ENCODE measurements at places on chromosomes 6 and 20. TPM values are rescaled to one million over a fixed set of nuclear protein-coding genes. Genes with fewer than 3 reads are reported as not detected.

The JPH2 gene
- total RNA-seq: 4.6 TPM

The HSPA12B gene
- 36.9 TPM for total RNA-seq

The SMPDL3A gene
- 17.9 TPM for total RNA-seq

The FAM209A gene
- total RNA-seq: 0.71 TPM

The ECT2L gene
- 3.9 TPM for total RNA-seq

The SLC22A7 gene
- not detected for total RNA-seq

The CALHM5 gene
- total RNA-seq: 1.9 TPM

The GMPR gene
- 22.5 TPM for total RNA-seq

The CST1 gene
- not detected for total RNA-seq

- no peak for DNase-seq
Measured at GRCh38 chr20:4896119-4896702, 105.1 kb downstream of the SLC23A2 start.

DNA sequence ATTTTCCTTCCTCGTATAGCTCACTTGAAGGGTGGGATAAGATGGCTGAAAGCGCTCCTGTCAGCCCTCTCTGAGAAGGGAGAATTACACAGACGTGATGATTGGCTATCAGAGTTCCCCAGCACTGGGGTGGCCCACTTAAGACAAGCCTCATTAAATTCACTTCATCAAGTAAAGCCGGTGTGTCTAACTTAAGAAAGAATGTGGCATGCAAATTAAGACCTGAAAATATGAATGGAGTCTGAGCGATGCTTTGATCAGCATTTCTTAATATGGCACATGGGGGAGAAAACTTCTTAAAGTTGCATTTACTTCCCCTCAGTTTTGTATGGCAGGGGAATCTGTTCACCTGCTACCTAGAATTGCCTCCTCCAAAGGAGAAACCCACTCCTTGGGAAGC is 369.3 kb downstream of the FARS2 start:
- DNase-seq: no peak

DNA sequence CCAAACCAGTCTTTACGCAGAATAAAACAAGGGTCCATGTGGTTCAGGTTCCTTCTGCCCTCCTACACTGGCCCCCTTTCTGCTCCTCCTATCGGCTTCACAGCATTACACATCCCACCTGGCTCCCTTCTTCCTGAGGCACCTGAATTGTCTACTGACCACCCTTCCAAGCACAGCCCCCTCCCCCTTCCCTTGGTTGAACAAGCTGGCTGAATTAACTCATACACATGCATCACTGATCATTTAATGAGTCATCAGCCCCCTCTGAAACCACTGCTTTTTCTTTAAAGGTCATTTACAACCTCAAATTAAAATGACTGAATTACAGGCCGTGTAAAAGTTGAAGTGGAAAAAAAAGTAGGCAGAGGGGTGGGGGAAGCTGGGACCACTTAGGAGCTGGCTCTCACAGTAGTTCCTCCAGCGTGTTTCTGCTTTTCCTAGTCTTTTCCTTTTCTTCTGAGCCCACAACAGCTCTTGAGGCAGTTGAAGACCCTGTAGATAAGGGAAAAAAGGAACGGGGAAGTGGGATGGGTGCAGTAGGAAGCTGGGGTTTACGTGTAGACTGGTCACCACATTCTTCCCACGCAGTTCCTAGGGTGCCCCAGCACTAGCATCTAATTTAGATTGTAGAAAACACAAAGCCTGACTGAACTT is 67.6 kb downstream of the FYN start:
- DNase-seq: no peak

DNA sequence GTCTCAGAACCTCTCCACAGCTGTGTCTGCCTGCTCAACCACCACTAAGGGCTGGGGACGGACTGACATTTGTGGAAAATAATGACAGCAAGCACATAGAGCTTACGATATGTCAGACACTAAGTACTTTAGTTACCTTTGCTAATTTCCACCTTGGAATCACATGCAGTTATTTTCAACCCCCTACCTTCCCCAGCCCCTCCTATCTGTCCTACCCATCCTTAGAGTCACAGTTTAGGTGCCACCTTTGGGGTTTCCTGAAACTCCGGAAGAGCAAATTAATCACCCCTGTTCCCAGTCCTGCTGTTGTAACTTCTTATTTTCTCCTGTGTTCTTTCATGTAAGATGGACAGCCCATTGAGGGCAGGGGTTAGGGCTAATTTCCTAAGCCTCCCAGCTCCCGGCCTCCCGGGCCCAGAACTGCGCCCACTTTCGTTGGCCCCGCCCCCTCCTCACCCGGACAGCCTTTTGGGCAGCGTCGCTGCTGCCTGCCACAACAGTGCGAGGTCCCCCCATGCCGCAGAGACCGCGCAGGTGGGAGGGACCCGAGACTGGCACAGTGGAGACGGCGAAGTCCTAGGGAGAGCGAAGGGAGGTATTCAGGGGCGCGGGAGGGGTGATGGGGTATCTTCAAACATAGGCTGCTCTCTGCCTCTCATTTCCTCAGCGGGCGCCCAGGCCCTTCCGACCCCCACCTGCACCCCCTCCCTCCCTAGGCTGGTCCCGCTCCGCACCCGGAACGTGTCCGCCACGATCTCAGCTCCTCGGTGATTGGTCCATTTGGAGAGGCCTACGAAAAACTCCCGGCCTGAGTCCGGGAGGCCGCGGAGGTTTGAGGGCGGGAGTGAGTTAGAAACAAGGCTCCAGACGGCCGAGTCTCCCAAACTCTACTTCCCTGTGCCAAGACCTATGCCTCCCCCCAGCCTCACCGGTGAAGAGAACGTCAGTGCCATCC is 1.1 kb downstream of the DDAH2 start:
- no peak for DNase-seq

GRCh38 chr6:132785936-132786335 is 12.5 kb downstream of the SLC18B1 start:
- no peak for DNase-seq

- DNase-seq: no peak
Measured at GRCh38 chr6:36926708-36927513, 27.6 kb upstream of the PI16 start.

DNA sequence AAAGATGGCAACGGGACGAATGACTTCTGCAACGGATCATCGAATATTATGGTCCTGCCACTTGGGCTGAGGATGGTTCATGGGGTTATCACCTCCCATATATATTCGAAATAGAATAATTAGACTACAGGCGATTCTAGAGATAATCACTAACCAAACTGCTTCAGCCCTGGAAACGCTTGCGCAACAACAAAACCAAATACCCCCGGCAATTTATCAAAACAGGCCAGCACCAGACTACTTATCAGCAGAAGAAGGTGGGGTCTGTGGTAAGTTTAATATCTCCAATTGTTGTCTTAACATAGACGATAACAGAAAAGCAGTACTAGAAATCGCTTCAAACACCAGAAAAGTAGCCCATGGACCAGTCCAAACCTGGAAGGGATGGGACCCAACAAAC is 31.0 kb upstream of the ULBP3 start:
- DNase-seq: no peak

DNA sequence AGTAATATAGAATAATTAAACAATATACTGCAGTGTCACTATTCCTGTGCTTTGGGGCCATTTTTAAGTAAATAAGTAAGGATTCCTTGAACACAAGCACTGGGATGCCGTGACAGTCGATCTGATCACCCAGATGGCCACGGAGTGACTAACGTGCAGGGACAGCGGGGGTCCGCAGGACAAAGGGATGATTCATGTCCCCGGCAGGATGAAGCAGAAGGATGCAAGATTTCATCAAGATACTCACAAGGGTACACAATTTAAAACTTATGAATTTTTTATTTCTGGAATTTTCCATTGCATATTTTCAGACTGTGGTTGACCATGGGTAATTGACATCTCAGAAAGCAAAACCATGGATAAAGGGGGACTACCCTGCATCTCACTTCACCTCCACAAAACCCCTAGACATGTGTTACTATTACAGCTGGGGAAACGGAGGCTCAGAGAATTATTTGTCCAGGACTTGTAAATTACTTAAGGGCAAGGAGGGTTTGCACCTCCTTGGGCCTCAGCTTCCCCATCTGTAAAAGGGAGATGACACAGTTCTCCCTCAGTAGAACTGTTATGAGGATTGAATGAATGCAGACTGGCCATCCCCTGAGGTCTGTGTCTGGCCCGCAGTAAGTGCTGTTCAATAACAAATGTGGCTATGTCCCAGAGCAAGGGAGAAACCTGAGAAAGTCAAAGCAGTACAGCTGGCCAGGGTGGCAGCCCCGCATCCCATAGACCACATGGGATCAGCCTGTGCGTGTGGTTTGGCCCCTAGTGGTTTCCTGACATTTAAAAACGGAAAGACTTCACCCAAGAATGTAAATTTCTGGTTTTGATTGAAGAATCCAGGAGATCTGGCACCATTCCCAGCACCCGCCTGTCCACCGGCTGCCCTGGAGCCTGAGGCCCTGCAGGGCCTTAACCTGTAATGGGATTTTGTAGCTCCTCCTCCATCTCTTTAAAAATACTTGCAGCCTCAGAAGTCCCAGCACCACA is 235.5 kb downstream of the BMP7 start:
- no peak for DNase-seq

DNA sequence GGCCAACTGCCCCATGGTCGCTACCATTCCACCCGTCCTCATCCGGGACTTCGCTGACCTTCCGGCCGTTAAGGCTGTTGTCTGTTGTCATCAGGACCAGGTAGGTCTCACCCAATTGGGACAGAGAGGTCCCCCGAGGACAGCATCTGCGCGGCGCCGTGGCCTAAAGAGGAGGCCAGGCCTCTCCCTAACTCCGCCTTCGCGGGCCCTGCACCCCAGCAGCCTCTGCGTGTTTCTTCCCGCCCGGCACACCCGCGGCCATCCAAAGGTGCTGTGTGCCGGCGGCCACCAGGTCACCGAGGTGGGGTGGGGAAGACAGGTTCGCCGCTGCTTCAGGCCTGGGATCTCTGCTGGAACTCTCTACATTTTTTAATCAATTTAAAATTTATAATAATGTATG is 9.0 kb downstream of the OR2W1 start:
- no peak for DNase-seq

DNA sequence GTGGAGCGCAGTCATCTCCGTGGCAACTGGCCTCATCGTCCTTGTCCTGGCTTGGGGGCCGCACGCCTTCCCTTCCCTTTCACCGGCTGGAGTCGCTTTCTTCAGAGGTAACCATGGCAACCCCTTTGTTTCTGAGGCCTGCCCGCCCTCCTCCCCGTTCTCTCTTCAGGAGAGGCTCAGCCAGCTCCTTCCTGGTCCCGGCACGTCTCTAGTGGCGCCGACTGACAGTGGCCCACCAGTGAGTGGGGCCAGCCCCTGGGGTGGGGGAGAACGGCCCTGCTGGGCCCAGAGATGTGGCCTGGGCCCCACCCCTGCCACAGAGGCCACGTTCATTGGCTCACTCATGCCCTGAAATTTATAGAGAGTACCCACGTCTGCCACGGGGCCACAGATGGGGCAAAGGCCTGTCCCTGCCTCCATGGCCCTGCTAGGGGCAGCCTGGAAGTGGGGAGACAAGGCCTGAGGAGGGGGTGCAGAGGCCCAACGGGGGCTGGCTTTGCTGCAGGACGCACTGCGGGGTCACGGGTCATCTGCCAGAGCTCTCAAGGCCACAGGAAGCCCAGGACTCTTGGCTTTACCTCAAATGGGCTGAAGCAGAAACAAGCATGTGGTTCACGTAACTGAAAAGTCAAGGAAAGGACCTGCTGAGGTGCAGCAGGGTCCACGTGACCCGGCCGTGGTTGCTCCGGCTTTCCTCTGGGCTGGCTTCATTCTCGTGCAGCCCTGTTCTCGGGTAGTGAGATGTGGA is 1.4 kb upstream of the OSBPL2 start:
- DNase-seq: no peak

DNA sequence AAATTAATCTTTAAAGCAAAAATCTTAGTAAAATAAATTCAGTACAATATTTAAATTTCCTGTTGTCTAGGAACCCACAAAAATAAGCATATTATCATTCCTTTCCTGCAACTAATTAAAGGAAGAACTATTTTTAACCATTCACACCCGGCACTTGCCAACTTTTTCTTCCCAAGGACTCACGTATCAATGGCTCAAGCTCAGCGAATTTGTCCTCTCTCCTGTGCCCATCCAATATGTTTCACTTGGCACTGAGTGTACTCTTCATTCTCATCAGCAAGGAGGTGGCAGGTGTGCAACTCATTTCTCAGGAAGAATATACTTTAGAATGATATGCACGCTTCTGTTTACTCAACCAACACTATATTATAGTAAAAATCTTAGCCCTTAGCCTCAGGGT is 419.4 kb downstream of the C6orf118 start:
- DNase-seq: no peak

- DNase-seq: no peak
Measured at GRCh38 chr6:133242637-133243585, 1.8 kb downstream of the EYA4 start.

GRCh38 chr6:39602601-39603519 is 122.3 kb downstream of the KIF6 start:
- DNase-seq: no peak

DNA sequence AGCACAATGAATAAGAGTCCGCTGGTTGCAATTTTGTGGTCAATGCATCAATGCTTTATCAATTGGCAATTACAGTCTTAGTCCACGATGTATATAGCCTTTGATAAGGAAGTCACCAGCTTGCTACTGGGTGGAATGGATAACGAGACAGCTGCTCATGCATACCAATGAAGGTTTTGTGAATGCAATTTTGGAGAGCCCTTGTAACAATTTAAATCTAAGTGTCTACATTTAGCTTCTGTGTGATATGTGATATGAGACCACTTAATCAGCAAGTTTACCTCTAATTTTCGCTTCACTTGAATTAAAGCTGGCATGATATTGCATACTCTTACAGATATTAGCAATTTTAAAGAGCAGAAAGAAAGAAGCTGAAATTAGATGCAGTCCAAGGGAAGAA is 543.9 kb downstream of the RNF144B start:
- DNase-seq: no peak

DNA sequence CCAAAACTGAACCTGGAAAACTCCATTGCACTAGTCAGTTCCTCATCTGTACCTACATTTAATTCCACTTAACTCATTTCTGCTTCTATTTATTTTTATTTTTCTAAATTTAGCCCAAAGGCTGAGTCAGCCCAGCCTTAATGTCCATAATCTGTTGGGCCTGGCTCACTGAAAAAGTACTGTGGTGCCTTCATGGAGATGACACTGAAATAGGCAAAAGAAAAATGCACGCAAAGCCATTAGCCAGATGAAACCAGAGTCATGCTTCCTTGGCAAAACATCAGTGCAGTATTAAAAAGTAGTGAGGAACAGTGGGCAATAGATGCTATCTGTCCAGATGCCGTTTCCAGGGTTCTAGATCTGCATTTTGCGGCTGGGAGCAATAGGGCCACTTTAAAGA is 14.7 kb upstream of the PLCB4 start:
- DNase-seq: no peak

GRCh38 chr6:49739423-49739822 is 4.8 kb downstream of the CRISP3 start:
- DNase-seq: no peak

DNA sequence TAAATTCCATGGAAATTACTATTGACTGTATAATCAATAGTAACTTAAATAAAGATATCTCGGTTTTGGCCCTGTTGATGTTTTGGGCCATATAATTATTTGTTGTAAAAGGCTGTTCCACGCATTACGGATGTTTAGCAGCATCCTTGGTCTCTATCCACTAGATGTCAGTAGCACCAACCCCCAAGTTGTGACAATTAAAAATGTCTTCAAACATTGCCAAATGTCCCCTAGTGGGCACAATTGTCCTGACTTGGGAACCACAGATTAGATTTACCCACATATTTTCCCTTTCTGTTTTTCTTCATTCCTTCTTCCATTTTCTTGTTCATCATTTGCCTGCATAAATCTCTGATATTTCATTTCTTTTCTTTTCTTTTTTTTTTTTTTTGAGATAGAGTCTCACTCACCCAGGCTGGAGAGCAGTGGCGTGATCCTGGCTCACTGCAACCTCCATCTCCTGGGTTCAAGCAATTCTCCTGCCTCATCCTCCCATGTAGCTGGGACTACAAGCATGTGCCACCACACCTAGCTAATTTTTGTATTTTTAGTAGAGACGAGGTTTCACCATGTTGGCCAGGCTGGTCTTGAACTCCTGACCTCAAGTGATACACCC is 13.6 kb upstream of the WFDC8 start:
- DNase-seq: no peak
